ENCODE measurements at places on chromosomes 4 and X.

DNA sequence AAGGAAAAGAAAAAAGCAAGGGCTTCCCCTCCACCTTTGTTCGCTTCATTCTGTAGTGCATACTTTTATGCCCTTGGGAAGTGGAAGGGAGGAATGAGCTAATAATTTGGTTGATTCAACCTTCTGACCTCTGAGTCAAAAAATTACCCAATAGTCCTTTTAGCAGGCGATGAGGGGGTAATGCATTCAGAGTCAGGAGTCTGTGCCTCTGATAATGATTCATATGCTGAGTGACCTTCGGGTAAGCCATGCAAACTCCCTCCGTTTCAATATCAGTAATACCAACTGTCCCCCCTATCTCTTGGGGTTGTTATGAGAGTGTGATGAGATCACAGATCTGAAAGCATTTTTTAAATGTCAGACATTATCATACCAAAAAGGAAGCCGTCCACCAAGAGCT, 41.6 kb upstream of the ACSL4 start:
- DNase-seq, result peak; percentile 41

- DNase-seq, result no peak
Measured at GRCh38 chr4:183765251-183765911, 106.3 kb downstream of the TRAPPC11 start.

- no peak for DNase-seq
Measured at GRCh38 chr4:88719381-88719780, 21.8 kb upstream of the NAP1L5 start.

DNA sequence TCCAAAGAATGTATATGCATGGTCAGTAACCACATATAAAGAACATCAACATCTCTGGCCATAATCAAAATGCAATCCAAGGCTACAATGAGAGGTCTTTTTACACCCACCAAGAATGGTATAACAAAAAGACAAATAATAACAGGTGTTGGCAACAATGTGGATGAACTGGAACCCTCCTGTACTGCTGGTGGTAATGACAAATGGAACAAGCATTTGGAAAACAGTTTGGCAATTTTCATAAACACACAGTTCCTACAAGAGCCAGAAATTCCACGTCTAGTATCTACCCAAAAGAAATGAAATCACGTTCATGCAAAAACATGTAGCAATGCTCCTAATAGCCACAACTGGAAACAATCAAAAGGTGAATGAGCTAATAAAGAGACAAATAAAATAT, 11.7 kb downstream of the UGT2B4 start:
- DNase-seq, result no peak

- DNase-seq, result no peak
Measured at GRCh38 chr4:80374180-80374579, 38.6 kb downstream of the CFAP299 start.

DNA sequence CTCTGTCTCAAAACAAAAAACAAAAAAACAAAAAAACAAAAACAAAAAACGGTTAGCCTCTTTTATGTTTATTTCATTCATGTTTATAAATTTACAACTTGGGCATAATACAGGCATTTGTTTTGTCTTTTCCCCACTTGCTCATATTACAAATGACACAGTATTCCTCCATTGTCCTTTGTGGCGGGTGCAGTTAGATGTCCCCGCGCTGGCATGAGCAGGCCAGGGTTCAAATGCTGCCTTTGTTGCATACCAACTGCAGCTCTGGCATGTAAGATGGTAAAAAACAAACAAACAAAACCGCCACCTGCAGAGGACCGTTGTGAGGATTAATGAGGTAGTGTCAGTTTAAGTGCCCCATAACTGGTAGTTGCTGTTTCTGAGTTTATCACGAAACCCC, 16.1 kb upstream of the HPF1 start:
- no peak for DNase-seq

DNA sequence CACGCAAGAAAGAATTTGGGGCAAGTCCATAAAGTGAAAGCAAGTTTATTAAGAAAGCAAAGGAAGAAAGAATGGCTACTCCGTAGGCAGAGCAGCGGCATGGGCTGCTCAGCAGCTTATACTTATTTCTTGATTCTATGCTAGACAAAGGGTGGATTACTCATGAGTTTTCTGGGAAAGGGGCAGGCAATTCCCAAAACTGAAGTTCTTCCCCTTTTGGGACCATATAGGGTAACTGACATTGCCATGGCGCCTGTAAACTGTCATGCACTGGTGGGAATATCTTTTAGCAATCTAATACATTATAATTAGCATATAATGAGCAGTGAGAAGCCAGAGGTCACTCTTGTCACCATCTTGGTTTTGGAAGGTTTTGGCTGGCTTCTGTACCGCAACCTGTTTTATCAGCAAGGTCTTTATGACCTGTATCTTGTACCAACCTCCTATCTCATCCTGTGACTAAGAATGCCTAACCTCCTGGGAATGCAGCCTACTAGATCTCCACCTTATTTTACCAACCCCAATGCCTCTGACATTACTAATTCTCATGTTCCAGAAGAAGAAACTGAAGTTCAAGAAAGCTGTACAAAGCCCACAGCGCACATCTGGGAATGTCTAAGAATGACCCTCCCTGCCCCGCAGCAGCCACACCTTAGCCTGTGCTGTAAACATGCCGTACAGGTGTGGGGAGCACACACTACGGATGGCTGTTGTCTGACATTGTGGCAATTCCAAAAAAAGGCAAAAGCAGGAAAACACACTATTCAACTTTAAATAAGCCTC, 18.6 kb downstream of the RXFP1 start:
- DNase-seq, result no peak

DNA sequence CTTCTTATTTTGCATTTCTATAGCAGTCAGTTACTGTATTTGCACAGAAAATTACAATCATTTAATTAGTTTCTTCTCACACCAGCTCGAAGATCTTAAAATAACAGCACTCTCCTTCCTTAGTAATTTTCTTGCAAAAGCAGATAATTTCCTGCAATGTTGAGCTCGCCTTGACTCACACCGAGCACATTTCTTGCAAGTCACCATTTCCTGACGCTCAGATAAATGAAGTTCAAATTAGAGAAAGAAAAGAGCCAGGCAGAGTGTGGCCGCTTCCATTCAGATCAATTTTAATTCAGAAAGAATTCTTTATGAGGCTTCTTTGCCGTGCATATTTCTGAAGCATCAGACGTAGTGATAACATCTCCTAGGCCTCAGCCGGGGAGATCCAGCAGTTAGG, 10.1 kb downstream of the SORCS2 start:
- no peak for DNase-seq

GRCh38 chr4:139142980-139143379, 34.0 kb downstream of the ELF2 start:
- no peak for DNase-seq

DNA sequence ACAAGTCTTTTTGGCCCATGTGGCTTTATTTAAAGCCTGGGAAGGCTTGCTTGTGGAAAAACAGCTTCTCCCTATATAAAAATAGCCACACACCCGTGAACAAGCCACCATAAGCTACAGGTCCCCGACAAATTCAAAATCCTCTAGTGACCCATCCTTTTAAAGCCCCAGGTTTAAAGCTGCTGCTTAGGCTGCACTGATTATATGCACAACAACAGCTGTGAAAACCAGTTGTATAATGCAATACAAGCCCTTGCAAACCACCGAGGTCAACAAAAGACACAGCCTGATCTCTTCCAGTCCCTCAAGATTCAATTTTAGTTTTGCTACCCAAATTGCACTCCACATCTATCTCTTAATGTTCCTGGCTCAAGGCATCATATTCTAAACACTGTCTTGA, 186.0 kb upstream of the WDFY3 start:
- no peak for DNase-seq

- DNase-seq, result no peak
Measured at GRCh38 chrX:48894891-48895290, 2.7 kb downstream of the TIMM17B start.

DNA sequence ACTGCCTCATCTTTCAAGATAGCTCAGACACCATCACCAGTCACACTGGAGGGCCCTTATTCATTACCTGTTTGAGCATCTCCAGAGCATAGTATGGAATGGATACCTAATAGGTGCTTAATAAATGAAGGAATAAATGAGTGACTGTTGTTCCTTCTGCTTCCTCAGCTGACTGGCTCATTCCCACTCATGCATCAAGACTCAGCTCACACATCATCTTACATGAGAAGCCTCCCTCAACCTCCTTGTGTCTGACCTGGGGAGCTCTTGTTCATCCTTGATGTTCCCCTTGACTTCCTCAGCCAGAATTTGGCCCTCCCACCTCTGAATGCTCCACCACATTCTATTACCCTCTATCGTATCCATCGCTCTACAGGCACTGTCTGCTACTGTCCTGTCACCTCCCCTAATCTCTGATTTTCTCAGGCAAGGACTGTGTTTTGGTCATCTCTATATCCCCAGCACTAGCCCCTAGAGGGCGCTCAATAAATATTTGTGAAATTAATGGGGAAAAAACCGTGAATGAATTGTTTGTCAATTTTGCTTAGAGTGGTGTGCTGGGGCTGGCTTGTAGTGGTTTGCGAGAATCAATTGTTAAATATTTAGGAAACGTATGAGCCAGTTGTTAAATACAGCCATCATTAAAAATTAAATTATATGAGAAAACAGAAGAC, 88.3 kb downstream of the NHSL2 start:
- DNase-seq, result no peak

GRCh38 chrX:87338510-87338909, 179.1 kb upstream of the KLHL4 start:
- DNase-seq, result no peak

DNA sequence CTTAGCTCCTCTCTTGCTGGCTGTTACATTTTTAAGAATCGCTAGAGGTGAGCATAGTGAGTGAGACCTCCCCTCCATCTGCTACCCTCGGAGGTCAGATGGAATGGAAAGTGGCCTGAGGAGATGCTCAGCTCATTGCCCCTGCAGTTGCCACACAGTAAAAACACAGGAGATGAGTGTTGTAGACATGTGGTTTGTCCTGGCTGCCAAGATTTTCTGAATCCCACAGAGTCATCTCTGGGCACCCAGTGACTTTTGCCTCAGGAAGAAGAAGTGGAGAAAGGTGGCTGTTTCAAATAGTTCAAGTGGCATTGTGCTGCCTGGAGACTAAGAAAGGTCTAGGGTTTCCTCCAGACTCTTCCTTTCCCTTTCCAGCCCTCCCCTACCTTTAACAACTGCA, 271.0 kb downstream of the STK32B start:
- no peak for DNase-seq

GRCh38 chr4:7254736-7255487, 62.6 kb downstream of the SORCS2 start:
- DNase-seq, result no peak

DNA sequence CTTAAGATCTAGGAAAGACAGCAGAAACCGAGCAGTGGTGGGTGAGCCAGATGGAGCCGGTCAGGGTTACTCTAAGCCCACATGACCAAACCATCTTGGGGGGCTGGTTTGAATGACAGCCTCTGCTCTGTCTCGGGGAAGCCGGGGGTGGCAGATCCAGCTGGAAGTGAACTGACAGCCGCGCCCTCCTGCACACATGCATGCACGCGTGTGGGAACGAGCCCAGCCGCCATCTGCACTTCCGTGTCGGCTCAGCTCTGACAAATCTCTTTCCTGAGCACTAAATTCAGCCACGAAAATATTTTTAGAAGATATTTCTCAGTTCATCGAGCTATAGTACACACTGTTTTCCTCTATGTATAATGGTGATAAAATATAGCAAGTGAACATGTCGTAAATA, 115.5 kb downstream of the DCTD start:
- no peak for DNase-seq

DNA sequence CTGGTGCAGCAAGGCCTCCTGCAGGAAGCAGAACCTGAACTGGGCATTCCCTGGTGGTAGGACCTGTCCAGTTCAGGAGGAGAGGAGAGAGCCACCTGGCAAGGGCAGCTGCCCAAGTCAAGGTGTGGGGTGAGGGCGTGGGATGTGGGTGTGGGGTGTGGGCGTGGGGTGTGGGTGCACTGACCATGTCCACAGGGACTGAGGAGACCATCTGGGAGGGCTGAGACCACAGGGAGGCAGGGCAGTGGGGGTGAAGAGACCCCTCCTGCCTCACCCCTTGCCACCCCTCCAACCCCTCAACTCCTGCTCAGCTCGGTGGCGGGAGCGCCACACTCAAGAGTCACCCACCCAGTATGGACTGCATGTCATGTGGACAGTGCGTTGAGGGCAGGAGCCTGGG, 117.9 kb downstream of the CPZ start:
- DNase-seq, result no peak

DNA sequence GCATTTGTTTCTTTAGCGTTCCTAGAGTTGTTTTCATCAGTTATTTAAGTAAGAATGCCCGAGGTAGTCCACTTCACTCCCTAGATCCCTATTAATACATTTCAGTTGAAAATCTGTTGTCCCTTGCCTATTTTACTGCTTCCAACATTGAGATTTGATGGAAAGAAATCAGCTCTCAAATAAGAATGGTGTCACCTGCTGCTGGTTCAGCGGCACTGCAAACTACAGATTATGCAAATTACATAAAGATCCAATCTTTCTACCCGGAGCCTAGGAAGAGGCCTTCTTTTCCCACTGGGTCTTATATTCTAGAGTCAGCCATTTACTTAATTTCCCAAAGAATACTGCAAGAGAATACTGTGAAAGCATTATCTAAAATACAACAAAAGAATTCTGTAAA, 597.6 kb upstream of the MAGEB2 start:
- DNase-seq, result no peak

- no peak for DNase-seq
Measured at GRCh38 chr4:3854661-3855060, 88.5 kb downstream of the ADRA2C start.

- DNase-seq, result no peak
Measured at GRCh38 chr4:89904524-89904923, 9.9 kb downstream of the MMRN1 start.

GRCh38 chr4:159103384-159103990, 608 bp downstream of the RAPGEF2 start:
- DNase-seq, result no peak

DNA sequence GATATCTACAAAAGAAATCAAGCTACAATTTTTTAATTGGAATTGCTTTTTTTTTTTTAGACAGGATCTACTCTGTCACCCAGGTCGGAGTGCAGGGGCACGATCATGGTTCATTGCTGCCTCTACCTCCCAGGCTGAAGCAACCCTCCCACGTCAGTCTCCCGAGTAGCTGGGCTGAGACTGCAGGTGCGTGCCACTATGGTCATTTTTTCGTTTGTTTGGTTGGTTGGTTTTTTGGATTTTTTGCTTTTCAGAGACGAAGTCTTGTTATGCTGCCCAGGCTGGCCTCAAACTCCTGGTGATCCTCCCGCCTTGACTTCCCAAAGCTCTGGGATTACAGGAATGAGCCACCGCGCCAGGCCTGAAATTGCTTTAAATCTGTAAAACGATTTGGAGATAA, 15.6 kb downstream of the RGN start:
- DNase-seq, result no peak

GRCh38 chr4:98939892-98940298, 11.0 kb upstream of the EIF4E start:
- no peak for DNase-seq

DNA sequence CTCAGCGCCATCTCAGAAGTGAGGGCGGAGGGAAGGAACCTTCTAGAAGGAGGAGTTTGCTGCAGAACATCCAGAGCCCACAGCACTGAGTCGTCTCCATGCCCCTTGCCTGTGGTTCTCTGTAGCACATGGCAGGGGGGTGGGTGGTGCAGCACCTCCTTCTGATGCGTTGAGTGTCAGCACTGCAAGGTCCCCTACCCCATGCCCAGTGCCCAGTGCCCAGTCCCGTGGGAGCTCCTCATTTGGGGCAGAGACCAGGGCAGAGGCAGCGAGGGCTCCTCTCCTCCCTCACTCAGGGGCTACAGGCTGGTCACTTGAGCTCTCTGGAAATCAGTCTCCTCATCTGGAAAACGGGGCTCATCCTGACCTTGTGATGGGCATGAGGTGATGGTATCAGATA, 78.1 kb downstream of the HTRA3 start:
- no peak for DNase-seq

GRCh38 chr4:152961773-152962115, 25.6 kb downstream of the FHDC1 start:
- DNase-seq, result no peak

GRCh38 chrX:37787423-37787869, 7.6 kb downstream of the CYBB start:
- no peak for DNase-seq
